Right atrium auricular region (tissue), 2 donors: ENCODE measurements at places on chromosomes 6 and 20.

GRCh38 chr6:124057461-124057860, 253.8 kb downstream of the NKAIN2 start:
- DNase-seq = no peak

DNA sequence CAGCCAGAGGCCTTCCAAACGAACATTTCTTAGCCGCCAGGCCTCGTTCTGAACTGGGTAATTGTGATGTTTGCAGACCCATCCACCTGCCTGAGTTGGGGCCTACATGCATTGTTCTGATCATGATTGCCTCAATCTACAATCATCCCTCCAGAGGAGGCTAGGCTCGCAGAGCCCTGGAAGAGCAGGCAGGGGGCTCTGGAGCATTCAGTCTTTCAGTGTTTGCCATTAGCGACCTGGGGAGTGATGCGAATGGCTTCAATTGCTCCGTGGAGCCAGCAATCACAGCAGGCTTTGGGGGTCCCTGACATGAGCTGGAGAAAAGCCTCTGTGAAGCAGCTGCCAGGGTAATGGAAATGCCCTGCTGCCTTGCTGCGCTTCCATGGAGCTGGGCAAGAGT, 22.0 kb downstream of the SNAP25 start:
- DNase-seq = no peak

- no peak for DNase-seq
These were observed 64.3 kb downstream of the ZFP64 start for GRCh38 chr20:52127309-52127708.

GRCh38 chr6:111844921-111845320, 28.3 kb downstream of the FYN start:
- no peak for DNase-seq

DNA sequence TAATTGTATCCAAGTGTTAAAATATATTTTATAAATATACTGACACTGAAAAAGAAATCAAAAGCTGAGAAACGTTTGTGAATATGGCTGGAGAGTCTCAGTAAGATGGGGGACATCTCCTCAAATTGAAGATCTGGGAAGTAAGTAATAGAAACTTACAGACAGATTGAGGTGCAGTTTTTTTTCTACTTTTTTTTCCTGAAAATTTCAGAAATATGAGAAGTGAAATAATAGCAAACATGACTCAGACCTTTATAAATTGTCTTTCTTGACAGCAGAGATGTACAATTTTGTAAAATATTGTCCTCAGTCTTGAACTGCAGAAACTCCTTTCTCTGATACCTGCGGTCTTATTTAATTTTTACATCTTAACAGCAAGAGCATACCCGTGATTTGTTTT, 347.1 kb downstream of the UTRN start:
- no peak for DNase-seq

DNA sequence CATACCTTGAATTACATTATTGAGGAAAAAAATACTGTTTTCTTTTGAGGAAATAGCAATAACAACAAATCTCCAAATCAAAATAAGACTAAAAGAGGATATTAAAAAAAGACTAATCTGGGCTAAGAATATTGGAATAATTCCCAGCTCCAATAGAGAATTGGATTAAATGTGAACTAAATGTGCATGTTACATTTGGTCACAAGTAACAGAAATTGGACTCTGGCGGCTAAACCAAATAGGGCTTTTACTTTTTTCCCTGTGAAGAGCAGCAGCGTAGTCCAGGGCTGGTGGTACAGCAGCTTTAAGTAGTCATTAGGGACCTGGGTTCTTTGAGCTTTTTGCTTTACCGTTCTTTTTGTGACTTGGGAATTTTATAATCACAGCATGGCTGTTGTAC, 71.9 kb downstream of the ELOVL2 start:
- DNase-seq = no peak

- no peak for DNase-seq
These were observed 143.8 kb downstream of the F13A1 start for GRCh38 chr6:6176586-6177228.

DNA sequence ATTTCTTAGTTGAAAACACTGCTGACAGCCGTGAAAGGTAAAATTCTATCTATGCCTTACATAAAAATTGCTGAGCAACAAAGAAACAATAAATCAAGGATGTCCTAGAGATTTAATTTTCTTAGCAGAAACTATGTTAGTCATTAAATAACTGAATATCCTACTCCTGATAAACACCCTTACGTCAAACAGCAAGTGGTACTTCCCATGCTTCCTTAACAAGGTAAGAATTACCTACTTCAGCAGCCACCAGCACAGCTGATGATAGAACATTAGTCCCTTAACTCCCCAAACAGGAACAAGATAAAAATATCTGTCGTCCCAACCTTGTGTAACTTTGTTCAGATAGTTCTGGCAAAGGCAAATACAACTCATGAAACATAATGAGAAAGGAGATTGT, 8.7 kb downstream of the SERPINB6 start:
- no peak for DNase-seq

- DNase-seq = no peak
These were observed 332.9 kb downstream of the COL12A1 start for GRCh38 chr6:74872754-74873476.

DNA sequence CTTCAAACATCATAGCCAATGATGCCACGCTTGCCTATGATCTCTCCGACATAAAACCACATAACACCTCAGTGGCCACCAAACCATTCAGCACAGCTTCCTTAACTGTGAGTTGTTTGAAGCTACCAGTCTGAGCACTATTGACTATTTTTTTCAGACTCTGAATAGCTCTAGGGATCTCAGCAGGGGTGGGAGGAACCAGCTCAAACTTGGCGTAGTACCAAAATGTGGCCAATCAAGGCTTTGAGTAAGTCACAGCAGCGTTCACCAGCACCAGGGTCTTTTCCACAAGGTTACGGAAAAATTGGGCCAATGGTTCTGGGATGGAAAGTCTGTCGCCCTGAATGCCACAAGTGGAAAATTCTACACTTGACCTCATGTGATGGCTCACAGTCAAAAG, 70.6 kb downstream of the SMPDL3A start:
- no peak for DNase-seq

DNA sequence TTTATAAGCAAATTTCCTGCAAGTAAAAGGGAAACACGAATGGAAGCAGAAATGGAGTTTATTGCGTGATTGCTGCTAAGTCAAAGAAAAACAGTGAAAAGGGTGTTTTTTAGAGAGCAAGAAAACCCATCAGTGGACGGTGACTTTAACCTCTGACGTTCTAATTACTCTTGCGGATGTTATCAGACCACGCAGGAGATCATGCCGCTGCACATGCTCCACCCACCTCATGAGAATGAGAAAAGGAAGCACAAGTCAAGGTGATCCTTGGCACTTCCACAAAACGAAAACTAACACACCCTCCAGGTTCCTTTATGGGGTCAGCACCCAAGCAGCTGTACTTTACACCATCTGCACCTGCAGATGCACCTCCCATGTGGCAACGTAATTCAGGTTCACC, 45.0 kb downstream of the LYRM4 start:
- no peak for DNase-seq

GRCh38 chr6:131629651-131630050, 1.6 kb upstream of the MED23 start:
- DNase-seq = no peak

GRCh38 chr6:5904532-5904931, 102.2 kb downstream of the NRN1 start:
- no peak for DNase-seq

- no peak for DNase-seq
These were observed 425.1 kb downstream of the FOXA2 start for GRCh38 chr20:22159276-22159675.

DNA sequence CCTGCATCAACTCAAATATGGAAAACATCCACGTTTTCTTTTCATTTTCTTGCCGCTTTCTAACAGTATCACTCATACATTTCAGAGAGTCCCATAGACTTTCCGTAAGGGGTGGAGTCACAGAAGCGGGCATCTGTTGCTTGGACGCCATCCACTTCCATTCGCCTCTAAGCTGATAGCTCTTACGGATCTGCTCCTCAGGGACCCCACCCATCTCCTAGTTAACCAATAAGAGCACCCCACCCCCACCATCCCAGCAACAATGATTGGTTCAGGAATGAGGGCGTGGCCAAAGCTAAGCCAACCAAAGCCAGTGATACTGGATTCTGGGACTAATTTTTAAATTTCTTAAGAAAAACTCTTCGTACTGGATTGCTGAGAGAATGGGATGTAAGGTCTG, 42.4 kb downstream of the SLC2A10 start:
- DNase-seq = no peak

- no peak for DNase-seq
These were observed 396.2 kb downstream of the CD83 start for GRCh38 chr6:14513496-14514393.

GRCh38 chr20:24389686-24390085, 79.7 kb upstream of the SYNDIG1 start:
- DNase-seq = no peak

GRCh38 chr6:167699141-167699931, 127.4 kb upstream of the AFDN start:
- peak; percentile 89 for DNase-seq

DNA sequence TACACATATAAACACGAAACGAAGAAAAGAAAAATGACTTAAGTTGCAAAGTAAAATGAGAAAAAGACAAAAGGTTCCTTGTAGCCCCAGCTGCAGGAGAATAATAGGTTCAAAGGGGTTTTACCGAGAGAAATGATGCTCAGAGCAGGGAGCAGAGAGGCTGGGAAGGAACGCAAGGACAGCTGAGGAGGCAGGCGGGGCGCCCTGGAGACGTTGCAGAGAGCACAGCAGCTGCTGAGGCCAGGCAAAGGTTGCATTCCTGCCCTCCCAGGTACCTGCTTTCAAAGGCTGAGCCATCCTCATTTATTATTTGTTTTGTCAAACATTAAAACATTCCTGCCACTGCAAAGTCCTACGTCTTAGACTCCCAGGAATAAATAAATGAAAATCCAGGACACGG, 16.2 kb upstream of the VAPB start:
- no peak for DNase-seq

DNA sequence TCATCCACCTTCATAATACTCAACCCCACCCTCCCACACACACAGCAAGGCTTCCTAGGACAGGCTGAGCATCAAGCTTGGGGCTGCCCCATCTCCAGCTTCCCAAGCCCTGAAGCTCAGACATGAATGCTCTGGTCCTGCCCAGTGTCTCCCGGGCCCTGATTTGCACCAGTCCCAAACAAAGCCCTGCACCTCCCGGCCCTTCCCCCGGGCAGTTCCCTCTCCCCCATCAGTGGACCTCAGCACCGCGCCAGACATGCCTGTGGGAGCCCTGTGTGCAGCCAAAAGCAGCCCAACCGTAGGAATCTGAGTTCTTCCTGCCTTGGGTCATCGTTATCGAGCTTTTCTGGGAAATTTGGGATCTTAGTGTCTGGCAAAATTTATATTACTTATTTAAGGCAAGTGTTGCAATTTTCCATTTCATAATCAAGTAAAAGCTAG, 63.5 kb downstream of the THBS2 start:
- DNase-seq = peak; percentile 87

DNA sequence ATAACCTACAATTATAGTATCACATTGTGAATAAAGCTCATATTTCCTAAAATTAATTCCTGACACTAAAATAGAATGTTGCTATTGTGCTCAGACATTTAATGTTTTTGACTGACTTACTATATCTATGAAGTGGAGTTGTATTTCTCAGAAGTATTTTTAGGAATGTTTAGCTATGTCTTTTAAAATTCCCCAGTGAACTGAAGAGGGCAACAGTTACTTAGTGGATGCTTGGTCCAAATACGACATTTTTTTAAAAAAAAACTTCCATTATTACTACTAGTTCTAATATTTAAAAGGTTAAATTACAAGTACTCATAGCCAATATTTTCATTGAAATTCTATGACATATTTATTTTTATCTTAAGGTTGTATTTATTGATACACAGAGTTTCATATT, 460.2 kb downstream of the COL12A1 start:
- no peak for DNase-seq

- DNase-seq = no peak
These were observed 40.4 kb upstream of the KIAA1586 start for GRCh38 chr6:57006101-57006500.

GRCh38 chr6:7219310-7219709, 93.7 kb downstream of the SSR1 start:
- no peak for DNase-seq

- no peak for DNase-seq
These were observed 14.3 kb downstream of the TTPAL start for GRCh38 chr20:44489931-44490330.

- no peak for DNase-seq
These were observed 398.6 kb downstream of the RFPL4B start for GRCh38 chr6:112745765-112746164.

- DNase-seq = no peak
These were observed 9.4 kb downstream of the SERPINB6 start for GRCh38 chr6:2962004-2962403.

DNA sequence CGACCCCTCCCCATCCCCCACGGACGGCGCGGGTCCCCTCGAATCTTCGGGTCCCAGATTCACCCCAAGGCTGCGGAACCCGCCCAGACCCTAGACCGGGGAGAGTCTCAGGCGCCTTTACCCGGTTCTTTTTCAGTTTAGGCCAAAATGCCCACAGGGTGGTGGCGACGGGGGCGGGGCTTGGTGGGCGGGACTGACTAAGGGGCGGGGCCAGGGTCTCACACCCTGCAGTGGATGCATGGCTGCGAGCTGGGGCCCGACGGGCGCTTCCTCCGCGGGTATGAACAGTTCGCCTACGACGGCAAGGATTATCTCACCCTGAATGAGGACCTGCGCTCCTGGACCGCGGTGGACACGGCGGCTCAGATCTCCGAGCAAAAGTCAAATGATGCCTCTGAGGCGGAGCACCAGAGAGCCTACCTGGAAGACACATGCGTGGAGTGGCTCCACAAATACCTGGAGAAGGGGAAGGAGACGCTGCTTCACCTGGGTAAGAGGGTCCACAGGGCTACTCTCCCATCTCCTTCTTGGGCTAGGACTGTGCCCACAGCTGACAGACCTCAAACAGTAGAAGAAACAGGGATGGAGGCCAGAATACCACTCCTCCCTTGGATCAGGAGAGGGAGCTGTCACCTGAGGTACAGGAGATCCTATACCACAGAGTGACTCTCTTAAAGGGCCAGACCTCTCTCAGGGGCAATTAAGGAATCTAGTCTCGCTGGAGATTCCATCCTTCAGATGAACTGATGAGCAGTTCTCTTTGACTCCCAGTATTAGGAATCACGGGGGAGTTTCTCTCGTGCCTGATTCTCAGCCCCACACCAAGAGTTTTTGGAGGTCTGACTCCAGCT, 942 bp downstream of the HLA-E start:
- no peak for DNase-seq

GRCh38 chr20:33649201-33649681, 12.9 kb upstream of the C20orf144 start:
- DNase-seq = peak; percentile 79
